ENCODE measurements at places on chromosomes 3 and 15. TPM values are rescaled to one million over a fixed set of nuclear protein-coding genes. Genes with fewer than 3 reads are reported as not detected.

- no peak for DNase-seq
- peaks cover 3% of the 10 kb centered on the region for H3K4me1 ChIP-seq
- H3K27ac ChIP-seq, result no peak overlapping the region
- no peaks in the 10 kb centered on the region for H3K36me3 ChIP-seq
- H3K4me3 ChIP-seq, result no peak overlapping the region
- peaks cover 8% of the 10 kb centered on the region for H3K27me3 ChIP-seq
These were observed 57.4 kb downstream of the HRH1 start for GRCh38 chr3:11211531-11212298.

GRCh38 chr15:70358871-70359647 is 261.3 kb upstream of the TLE3 start:
- H3K27me3 ChIP-seq, result peaks cover 8% of the 10 kb centered on the region
- no peaks in the 10 kb centered on the region for H3K4me1 ChIP-seq
- H3K36me3 ChIP-seq, result no peaks in the 10 kb centered on the region
- DNase-seq, result no peak
- no peak overlapping the region for H3K4me3 ChIP-seq

GRCh38 chr15:96268442-96269204 is 61.9 kb upstream of the NR2F2 start:
- H3K36me3 ChIP-seq, result no peaks in the 10 kb centered on the region
- H3K4me1 ChIP-seq, result no peaks in the 10 kb centered on the region
- no peaks in the 10 kb centered on the region for H3K27me3 ChIP-seq
- H3K4me3 ChIP-seq, result no peak overlapping the region

DNA sequence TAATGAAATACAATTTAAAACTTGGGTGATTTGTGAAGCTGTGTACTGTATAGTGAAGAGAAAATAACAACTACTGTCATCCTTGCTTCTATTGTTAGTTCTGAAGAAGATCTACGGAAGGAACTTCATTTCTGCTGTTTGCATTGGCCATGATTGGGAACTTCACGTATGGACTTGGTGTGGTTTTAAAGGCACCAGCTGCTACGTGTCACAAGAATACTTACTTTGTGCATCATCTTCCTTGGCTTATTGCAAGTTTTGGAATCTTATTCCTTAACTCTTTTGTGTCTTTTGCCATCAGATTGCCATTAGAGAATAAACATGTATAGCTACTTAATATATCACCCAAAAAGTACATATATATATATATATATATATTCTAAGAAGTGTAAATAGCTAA is 75.0 kb upstream of the VEPH1 start:
- DNase-seq, result no peak
- H3K36me3 ChIP-seq, result no peaks in the 10 kb centered on the region
- no peaks in the 10 kb centered on the region for H3K4me1 ChIP-seq
- no peak overlapping the region for H3K4me3 ChIP-seq
- no peak overlapping the region for H3K27ac ChIP-seq

PAQR9 gene
- total RNA-seq, result not detected

VGLL3 gene
- not detected for total RNA-seq

DNA sequence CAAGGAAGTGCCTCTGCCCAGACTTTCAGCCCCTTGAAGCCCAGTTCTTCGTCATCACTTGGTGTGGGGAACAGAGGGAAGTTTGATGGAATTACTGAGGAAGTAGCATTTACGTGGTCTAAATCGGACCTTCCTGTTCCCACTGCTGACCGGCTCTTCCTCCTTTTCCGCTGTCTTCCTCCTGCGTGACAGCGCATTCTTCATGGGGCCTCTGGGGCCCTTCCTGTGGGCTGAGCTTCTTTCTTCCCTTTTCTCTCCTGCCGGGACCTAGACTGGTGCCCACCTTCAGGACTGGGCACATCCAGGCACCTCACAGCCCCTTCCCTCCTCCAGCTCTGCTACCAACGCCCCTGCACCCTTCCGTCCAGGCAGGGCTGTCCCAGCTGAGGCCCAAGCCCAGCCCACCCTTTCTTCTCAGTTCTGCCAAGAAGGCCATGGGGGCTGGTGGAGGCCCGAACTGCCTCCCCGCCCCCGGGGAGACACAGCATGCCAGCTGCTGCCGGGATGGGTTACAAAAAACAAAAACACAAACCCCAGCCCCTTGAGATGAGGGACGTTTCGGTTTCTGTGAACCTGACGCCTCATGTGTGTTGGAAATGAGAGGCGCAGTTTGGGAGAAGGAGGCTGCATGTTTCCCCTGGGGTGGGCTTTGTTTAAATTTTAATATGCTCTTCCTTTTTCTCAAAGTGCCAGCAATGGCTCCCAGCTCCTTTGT is 19.1 kb downstream of the ZNF710 start:
- H3K4me3 ChIP-seq, result no peak overlapping the region
- no peak for DNase-seq
- no peaks in the 10 kb centered on the region for H3K27me3 ChIP-seq
- peak overlapping the region; percentile 13 for H3K27ac ChIP-seq

- H3K4me1 ChIP-seq, result peaks cover 31% of the 10 kb centered on the region
- no peak overlapping the region for H3K4me3 ChIP-seq
- peaks cover 8% of the 10 kb centered on the region for H3K36me3 ChIP-seq
- H3K27me3 ChIP-seq, result peaks cover 9% of the 10 kb centered on the region
These were observed 3.0 kb upstream of the CD80 start for GRCh38 chr3:119562307-119562961.

DNA sequence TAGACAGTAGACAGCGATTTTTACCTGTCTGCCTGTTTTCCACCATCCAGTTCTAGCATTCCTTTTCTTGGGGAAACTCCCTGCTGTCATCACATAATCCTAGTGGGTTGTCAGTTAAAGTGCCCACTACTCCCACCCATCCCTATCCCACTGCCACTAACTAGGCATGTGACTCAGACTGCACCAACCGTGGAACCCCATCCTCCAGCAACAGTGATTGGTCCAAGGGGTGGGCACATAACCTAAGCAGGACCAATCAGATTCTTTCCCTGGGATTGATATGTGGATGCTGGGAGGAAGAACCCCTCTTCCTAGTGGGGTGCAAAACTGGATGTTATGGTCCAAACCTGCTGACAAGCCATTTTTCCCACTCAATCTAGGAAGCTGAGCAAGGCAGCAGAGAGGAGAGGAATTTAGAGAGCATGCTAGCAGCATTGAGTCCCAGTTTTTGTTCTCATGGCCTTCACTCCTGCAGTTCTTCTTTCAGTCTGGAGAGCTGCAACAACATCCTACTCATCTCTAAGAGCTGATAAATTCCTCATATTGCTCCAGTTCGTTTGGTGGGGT is 3.9 kb upstream of the INSYN1 start:
- no peak overlapping the region for H3K27ac ChIP-seq
- peaks cover 34% of the 10 kb centered on the region for H3K27me3 ChIP-seq
- no peak overlapping the region for H3K4me3 ChIP-seq
- no peaks in the 10 kb centered on the region for H3K36me3 ChIP-seq
- DNase-seq, result no peak

ABHD5 gene
- total RNA-seq, result 13.9 TPM

All from activated CD4-positive, alpha-beta T cell treated with anti-CD3 and anti-CD28 coated beads, Interleukin-2, amount 10 ng/mL, durations not matched to agents 7 days and 5 days (primary cell).